ENCODE measurements at places on chromosomes 12 and 14. TPM values are rescaled to one million over a fixed set of nuclear protein-coding genes. Genes with fewer than 3 reads are reported as not detected.

TAS2R43 gene
- 0.97 TPM for total RNA-seq

PTGDR gene
- not detected for total RNA-seq

HOXC5 gene
- not detected for total RNA-seq

OR6C1 gene
- not detected for total RNA-seq

HECTD4 gene
- 13.1 TPM for total RNA-seq

TAS2R42 gene
- total RNA-seq = not detected

ST8SIA1 gene
- 6.4 TPM for total RNA-seq

SLC35F4 gene
- not detected for total RNA-seq

RNU6-7 gene
- total RNA-seq = not detected

DNA sequence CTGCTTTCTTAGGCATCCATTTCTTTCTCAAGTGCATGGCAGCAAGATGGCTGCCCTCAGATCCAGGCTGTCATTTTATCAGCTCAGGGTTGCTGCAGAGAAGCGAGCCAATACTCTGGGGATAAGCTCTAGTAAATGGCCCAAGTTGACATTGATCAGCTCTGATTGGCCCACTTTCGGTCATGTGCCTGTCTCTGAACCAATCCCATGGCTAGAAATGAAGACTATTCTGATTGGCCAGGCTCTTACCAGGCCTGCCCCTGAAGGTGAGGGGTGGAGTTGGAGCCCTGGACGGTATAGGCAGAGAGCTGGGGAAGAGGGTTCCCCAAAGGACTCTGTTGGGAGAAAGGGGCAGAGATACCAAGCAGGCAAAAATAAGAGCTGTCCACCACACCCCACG is 41.4 kb downstream of the MYO1H start:
- peak; percentile 13 for DNase-seq

DNA sequence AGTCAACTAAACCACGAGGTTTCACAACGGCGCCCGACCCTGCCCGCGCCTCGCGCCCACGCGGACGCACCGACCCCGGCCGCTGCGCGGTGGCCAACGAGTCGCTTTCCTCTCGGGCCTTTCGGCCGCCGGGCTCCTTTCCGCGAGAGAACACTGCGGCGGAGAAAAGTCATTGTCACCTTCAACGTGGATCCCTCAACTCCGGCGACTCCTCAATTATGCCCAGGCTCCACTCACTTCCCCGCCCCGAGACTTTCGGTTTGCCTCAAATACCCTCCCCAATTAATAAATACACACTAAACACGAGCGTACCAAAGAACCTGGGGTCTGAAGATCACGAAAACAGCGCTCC is 450 bp downstream of the SINHCAF start:
- DNase-seq = no peak

DNA sequence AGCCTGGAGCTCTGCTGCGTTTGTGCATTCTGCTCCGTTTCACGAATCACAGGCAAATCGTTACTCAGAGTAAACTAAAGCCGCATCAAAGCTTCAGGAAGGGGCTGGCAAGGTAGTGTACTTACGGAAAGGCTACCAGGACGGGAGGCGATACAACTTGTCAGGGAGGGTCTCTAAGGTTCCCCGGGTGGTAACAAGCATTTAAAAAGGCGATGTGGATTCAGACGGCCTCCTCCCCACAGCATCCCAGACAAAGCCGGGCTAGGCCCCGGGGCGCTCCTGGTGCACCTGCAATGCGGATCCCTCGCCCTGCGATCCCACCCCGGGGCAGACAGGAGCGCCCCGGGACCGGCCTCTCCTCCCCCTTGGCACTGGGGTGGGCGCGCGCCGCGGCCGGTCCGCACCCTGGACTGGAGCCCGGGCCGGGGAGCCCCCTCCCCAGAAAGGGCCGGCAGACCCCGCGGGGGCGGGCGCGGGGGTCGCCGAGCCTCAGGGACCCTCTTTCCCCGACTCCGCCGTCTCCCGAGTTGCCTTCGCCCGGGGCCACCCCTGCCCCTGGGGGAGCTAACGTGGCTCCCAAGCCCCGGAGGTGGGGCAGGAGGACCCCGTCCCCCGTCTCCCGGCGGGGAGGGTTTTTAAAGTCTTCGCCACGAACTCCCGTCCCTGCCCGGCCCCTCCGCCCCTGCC is 718 bp downstream of the CCDC92 start:
- peak; percentile 14 for DNase-seq

DNA sequence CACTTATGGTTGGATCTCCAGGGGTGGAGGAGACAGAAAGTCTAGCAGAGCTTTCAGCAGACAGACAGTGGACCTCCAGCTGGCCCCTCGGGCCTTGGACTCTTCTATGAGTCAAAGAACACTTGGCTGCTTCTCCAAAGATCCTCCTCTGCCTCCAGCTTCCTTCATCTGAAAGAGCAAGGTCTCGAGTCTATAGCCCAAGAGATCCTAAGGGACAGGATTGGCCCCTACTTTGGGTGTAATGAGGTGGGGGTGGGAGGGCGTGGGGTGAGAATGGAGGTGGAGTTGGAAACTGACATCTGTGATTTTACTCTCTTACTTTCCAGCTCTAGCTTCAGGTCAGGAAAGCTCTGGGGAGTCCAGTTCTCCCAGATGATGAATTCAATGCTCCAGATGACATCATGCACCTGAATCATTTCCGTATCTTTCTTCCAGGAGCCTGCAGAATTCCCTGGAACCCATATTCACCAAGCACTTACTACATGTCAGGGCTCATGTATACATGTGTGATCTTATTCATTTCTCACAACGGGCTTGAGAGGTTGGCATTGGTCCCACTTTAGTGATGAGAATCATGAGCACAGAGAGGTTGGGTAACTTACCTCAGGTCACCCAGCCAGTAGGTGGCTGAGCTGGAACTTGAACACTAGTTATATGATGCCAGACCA is 10.2 kb upstream of the PGF start:
- DNase-seq = no peak

DNA sequence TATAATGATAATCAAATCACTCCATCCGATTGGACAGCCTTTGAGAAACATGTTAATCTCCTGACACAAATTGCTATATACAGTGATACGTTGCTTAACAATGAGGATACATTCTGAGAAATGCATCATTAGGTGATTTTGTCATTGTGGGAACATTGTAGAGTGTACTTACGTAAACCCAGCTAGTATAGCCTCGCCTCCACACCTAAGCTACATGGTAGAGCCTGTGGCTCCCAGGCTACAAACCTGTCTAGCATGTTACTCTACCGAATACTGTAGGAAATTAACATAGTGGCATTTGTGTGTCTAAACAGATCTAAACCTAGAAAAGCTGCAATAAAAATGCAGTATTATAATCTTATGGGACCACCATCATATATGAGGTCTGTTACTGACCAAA is 128.6 kb upstream of the PWP1 start:
- DNase-seq = no peak

GRCh38 chr12:123580772-123581171 is 3.6 kb upstream of the TMED2 start:
- no peak for DNase-seq

GRCh38 chr14:37246427-37246829 is 48.7 kb downstream of the MIPOL1 start:
- DNase-seq = peak; percentile 73

DNA sequence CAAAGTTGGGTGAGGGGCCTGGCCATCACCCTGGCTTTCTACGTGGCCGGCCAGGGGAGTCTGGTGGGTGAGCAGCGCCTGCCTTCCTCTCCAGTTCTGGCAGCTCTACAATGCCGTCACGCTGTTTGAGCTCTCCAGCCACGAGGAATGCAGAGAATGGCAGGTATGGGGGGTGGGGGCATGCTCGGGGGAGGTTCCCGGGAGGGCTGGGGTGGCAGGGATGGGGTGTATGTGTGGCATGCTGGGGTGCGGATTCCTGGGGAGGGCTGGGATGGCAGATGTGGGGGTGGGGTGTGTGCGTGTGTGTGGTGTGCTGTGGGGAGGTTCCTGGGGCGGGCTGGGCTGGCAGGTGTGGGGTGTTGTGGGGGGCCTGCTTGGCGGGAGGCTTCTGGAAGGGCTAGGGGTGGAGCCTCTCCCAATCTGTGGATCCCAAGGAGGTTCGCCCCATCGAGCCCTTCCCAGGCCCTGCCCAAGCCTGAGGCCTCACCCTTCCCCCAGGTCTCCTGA is 18.5 kb downstream of the RHOF start:
- DNase-seq = no peak

DNA sequence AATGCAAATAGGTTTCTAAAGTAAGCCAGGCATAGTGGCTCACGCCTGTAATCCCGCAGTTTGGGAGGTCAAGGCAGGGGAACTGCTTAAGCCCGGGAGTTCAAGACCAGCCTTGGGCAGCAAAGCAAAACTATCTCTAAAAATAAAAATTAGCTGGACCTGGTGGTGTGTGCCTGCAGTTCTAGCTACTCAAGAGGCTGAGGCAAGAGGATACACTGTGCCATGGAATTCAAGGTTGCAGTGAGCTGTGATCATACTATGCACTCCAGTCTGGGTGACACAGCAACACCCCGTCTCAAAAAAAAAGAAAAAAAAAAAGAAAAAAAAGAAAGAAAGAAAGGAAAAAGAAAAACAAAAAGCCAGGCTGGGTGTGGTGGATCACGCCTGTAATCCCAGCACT is 46.3 kb downstream of the HECTD1 start:
- no peak for DNase-seq

- DNase-seq = no peak
These were observed 63.8 kb downstream of the IRF2BPL start for GRCh38 chr14:76964695-76965094.

DNA sequence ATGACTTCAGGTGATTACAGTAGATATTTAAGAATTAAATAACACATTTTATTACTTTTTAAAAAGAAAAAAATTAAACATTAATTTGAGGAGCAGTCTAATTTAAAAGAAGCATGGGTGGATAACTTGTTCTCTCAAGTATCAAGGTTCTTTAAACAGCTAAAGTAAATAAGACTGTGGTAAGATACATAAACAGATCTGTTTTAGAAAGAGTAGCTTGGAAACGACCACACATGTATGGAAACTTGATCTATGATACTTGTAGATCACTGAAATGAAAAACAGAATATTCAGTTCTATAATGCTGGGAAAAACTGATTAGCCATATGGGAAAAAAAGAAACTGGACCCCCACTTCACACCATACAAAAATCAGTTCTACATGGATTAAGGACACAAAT is 36.0 kb downstream of the TC2N start:
- no peak for DNase-seq

DNA sequence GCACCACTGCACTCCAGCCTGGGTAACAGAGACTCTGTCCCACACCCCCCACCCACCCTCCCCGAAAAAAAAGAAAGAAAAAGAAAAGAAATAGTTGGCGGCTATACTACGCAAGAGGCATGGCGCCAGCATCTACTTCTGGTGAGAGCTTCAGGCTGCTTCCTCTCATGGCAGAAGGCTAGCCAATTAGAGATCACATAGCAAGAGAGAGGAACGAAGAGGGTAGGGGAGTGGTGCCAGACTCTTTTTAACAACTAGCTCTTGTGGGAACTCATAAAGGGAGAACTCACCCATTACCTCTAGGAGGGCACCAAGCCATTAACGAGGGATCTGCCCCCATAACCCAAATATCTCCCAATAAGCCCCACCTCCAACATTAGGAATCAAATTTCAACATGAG is 6.2 kb downstream of the DENND5B start:
- DNase-seq = no peak

DNA sequence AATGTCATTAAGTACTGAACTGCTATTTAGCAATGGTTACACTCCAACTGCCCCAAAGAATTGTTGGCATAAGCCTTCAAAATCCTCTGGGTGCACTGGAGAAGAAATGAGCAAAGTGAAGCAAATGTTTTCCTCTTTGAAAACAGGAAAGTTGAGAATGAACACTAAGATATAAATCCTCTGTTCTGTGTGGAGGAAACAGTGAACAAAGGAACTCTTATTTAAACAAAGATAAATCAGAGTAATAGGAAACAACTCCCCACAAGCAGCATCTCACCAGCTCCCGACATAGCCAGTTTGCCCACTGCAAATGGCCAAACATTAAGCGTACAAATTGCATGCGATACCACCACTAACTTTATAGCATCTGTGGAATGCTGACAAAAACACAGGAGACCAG is 54.0 kb downstream of the BCAT1 start:
- DNase-seq = no peak

GRCh38 chr14:23438101-23438971 is 2.9 kb upstream of the MYH7 start:
- peak; percentile 96 for DNase-seq

- DNase-seq = no peak
These were observed 101.6 kb upstream of the PLXNC1 start for GRCh38 chr12:94046626-94047410.

DNA sequence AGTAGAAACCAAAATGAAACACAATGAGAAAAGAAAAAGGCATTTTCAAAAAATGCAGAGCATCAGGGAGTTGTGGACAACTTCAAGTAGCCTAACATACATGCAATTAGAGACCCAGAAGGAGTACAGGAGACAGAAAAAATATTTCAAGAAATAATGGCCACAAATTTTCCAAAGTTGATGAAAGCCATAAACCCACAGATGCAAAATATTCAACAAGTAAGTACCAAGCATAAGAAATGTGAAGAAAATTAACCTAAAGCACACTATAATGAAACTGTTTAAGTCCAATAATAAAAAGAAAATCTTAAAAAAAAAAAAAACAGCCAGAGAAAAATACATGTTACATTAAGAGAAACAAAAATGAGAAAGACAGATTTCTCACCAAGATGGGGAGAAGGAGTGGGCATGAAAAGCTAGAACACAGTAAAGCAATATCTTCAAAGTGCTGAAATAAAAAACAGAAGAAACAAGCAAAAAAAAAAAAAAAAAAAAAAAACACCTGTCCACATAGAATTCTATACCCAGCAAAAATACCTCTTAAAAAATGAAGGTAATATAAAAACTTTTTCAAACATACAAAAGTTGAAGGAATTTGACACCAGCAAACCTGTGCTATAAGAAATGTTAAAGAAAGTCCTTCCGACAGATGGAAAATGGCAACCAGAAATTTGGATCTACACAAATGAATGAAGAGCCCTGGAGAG is 77.1 kb downstream of the PRKAB1 start:
- no peak for DNase-seq

- no peak for DNase-seq
These were observed 204.9 kb downstream of the ZFP36L1 start for GRCh38 chr14:68587931-68588330.

DNA sequence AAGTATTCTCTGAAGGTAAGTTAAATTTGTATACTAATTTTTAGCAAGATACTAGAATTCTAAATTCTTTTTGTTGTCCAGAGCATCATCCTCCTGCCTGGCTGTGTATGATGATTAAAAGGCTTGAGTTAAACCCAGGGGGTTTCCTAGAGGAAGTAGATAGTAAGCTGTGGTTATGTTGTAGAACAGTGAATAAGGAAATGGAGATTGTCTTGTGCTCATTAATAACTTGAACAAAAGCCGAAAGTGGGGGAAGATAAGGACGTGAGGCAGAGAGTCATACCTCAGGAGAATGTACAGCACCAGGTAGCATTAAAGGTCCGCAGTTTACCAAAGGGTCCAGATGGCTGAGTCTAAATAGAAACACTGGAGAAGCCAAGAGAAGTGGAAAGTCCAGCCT is 42.0 kb downstream of the CKB start:
- DNase-seq = no peak

DNA sequence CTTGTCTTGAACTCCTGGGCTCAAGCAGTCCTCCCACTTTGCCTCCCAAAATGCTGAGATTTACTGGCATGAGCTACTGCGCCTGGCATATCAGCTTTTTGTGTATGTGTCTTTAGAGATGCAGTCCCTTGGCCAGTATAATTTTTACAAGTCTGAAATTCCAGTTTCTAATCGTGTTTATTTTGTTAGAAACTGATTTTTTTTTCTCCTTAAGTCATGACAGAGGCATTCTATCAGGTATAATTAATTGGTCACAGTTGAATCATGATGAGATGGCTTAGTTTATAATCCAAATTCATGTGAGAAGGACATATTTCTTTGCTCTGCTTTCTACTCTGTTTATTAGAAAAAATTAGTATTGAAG is 98.9 kb downstream of the PCNX1 start:
- DNase-seq = peak; percentile 5

GRCh38 chr12:18148961-18149360 is 59.0 kb upstream of the RERGL start:
- no peak for DNase-seq

Data from SJCRH30 (cell line).